ENCODE measurements at places on chromosomes 5 and 9. TPM values are rescaled to one million over a fixed set of nuclear protein-coding genes. Genes with fewer than 3 reads are reported as not detected.

Gene PCDHAC1
- 0.98 TPM for total RNA-seq

Gene EIF4E1B
- not detected for total RNA-seq

Gene SHOC1
- total RNA-seq, result not detected

Gene SLC12A2
- total RNA-seq, result 31.1 TPM

Gene PURA
- total RNA-seq, result 25.6 TPM

Gene PTGES
- total RNA-seq, result 15.0 TPM

Gene LECT2
- not detected for total RNA-seq

Gene OBP2B
- total RNA-seq, result not detected
